ENCODE measurements at places on chromosomes 11 and 22.

GRCh38 chr22:36323182-36323854 lies 64.4 kb downstream of the MYH9 start:
- DNase-seq, result no peak
- no peaks in the 10 kb centered on the region for H3K27me3 ChIP-seq
- no peak overlapping the region for H3K27ac ChIP-seq
- peaks cover 2% of the 10 kb centered on the region for H3K4me1 ChIP-seq

DNA sequence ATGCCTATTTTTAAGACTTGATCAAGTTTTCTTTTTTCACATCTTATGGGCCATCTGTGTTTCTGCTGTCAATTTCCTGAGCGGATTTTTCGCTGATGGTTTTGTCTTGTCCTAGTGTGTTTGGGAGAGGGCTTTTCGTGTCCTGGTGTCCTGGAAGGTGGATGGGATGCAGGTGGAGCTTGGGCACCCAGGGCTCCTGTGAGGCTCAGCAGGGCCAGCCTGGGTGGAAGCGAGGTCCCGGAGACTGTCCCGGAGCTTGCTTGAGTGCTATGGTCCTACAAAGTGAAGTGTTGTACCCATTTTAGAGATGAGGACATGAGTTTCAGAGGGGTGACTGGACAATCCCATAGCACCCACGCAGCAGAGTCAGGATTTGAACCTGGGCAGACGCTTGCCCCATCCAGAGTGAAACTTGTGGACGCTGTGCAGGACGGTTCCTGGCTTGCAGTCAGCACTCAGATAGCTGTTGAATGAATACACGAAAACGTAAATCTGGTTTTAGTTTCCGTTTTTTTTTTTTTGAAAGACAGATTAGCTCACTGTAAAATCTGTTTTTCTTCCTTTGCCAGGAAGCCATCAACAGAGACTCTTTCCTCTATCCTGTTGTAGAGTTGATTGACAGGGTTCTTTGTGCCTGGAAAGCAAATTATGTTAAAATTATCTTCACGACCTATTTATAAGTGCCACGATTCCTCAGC lies 64.1 kb downstream of the TBC1D22A start:
- no peak overlapping the region for H3K4me3 ChIP-seq
- H3K27ac ChIP-seq, result no peak overlapping the region
- no peak for DNase-seq
- no peaks in the 10 kb centered on the region for H3K36me3 ChIP-seq

DNA sequence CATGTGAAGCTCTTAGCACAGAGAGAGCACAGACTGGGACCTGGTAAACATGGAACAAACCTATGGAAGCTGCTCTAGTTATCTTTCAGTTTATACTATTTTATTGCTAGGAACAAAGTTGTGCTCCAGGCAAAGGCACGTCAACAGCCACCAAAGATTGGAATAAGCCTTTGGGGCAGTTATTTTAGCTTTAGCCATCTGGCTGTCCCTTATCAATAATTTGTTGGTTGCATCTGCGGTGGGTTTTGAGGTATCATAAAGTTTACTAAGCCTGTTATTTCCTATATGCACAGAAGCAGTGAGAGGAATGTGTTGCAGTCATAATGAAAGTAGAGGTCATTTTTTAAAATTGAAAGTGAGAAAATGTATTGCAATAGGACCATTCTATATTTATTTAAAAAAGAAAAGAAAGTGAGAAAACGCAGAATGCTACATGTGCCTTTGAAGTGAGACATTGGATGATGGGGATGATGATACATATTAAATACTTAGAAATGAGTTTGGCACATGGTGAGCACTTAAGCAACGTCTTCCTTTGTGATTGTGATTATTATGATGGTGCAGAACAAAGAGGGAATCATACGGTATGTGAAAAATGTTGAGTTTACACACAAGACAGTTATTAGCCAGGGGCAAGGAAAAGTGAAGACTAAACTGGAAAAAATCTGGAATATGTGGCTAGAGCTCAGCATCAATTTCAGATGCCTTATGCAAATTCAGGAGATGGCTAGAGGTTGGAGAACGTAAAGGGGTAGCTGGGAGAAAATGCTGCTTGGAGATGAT lies 58.3 kb downstream of the PRR5L start:
- H3K27me3 ChIP-seq, result no peaks in the 10 kb centered on the region
- no peak for DNase-seq
- no peaks in the 10 kb centered on the region for H3K36me3 ChIP-seq
- no peak overlapping the region for H3K4me3 ChIP-seq
- H3K4me1 ChIP-seq, result peaks cover 5% of the 10 kb centered on the region
- no peak overlapping the region for H3K27ac ChIP-seq

DNA sequence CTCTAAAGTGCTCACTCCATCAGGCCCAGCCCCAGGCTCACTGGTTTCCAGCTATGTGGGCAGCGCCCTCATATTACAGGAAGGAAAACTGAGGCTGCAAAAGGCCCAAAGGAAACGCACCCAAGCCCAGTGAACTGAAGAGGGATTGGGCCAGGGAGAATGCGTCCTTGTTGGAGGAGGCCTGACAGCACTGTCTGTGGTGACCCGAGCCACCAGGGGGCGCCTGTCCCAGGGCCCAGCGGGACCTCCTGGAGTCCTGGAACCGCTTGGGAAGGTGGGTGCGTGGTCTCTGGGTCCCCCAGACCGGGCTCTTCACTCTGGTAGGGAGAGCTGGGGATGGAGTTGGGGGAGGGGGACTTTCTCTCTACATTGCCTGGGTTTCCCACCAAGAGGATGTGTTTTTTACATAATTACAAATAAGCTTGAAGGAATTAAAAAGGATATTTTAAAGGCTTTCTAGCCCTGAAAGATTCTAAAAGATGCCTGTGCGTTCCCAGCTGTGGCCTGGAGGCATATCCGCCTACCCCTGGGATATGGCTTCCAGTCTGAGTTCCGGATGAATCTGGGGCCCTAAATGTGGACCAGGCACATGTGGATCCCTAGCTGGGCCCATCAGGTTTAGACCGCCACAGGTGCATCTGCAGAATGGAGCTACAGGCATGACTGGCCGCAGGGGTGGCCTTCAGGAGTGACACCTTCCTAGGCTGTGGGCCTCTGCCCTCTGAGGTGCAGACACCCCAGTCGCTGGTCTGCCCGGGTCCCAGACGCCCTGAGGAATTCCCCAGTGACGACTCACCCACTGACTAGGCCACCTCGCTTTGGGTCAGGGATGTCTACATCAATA lies 4.2 kb downstream of the SPI1 start:
- no peaks in the 10 kb centered on the region for H3K4me1 ChIP-seq
- no peak overlapping the region for H3K4me3 ChIP-seq
- DNase-seq, result peak; percentile 84
- H3K36me3 ChIP-seq, result no peaks in the 10 kb centered on the region
- H3K27ac ChIP-seq, result no peak overlapping the region

GRCh38 chr11:6587360-6587953 lies 16.0 kb downstream of the RRP8 start:
- H3K36me3 ChIP-seq, result peaks cover 5% of the 10 kb centered on the region
- H3K27me3 ChIP-seq, result no peaks in the 10 kb centered on the region
- peak overlapping the region; percentile 59 for H3K27ac ChIP-seq
- H3K4me1 ChIP-seq, result peaks cover 22% of the 10 kb centered on the region

DNA sequence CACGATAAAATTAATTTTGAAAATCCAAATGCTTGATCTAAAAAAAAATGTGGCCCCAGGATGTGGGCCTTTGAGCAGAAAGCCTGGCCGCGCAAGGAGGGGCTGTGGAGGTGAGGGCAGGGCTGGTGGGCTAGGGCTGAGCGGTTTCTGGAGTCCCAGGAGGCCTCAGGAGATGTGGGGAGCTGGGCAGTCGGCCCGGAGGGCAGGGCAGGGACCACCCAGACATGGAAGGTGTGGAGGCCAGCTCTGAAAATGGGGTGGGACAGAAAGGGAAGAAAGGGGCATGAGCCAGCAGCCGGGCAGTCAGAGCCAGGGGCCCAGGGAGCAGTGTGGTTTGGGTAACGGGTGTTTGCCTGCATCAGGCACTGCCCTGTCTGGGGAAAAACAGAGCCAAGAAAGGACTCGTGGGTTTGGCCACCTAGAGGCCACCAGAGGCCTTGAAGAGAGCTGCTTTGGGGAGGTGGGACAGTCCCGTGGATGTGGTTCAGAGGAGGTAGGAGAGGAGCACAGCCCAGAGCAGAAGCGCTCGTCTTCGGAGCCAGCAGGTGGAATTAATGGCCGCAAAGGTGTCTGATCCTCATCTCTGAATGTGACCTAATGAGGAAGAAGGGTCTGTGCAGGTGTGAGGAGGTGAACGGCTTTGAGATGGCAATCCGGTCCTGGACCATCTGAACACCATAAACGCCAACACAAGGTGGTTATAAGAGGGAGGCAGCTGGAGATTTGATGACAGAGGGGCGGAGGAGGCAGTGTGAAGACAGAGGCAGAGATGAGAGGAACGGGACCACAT lies 50.2 kb downstream of the IGF2 start:
- no peaks in the 10 kb centered on the region for H3K4me1 ChIP-seq
- no peak overlapping the region for H3K4me3 ChIP-seq
- no peaks in the 10 kb centered on the region for H3K27me3 ChIP-seq
- H3K36me3 ChIP-seq, result no peaks in the 10 kb centered on the region
- DNase-seq, result no peak
- no peak overlapping the region for H3K27ac ChIP-seq

DNA sequence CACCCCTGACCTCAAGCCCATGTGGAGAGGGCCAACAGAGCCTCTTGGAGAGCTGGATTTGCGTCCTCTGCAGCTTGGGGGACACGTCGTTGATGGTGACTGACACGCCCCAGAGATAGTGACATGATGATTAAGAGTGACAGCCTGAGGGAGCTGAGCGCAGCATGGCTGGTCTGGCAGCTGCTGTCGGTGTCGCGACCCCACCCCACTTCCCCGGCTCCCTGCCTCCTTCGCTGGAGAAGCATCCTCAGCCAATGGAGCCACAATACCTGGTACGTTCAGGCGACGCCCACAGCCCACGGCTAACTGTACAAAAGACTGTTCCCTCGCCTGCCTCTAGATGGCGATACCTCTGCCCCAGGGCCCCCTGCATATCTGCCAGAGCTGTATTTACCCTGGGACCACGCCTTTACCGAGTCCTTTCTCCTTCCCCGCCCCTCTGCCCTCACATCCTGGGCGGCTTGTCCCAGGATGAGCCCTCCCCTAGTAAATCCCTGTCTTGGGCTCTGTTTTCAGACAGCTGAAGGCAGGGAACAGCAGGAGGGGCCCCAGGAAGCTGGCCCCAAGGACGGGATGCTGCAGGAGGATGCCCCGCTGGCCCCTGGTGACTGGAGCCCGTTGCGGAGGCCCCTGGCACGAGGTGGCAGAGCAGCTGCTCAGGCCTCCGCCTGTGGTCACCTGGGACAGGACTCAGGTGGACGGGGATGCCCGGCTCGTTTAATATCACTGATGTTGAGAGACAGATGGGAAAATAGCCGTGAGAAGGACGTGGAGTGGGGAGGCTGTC lies 90.6 kb downstream of the RPS6KA4 start:
- no peak overlapping the region for H3K27ac ChIP-seq
- peak; percentile 89 for DNase-seq
- H3K4me1 ChIP-seq, result peaks cover 10% of the 10 kb centered on the region
- peaks cover 35% of the 10 kb centered on the region for H3K27me3 ChIP-seq

- DNase-seq, result no peak
- no peaks in the 10 kb centered on the region for H3K27me3 ChIP-seq
- H3K4me3 ChIP-seq, result no peak overlapping the region
- H3K36me3 ChIP-seq, result no peaks in the 10 kb centered on the region
Measured at GRCh38 chr11:61737131-61737530, 15.3 kb upstream of the MYRF start.

GRCh38 chr22:29041408-29041807 lies 20.2 kb downstream of the C22orf31 start:
- no peaks in the 10 kb centered on the region for H3K27me3 ChIP-seq
- no peak for DNase-seq
- H3K27ac ChIP-seq, result no peak overlapping the region
- H3K36me3 ChIP-seq, result no peaks in the 10 kb centered on the region
- no peaks in the 10 kb centered on the region for H3K4me1 ChIP-seq

Data from neural progenitor cell (in vitro differentiated cells).